ENCODE measurements at places on chromosomes 4 and X. TPM values are rescaled to one million over a fixed set of nuclear protein-coding genes. Genes with fewer than 3 reads are reported as not detected.

Gene DGKK
- 6.2 TPM for total RNA-seq

Gene VEGFC
- total RNA-seq: 3.5 TPM

Gene ADH1A
- not detected for total RNA-seq

Gene BCORL1
- total RNA-seq: 2.8 TPM

Gene TAF7L
- total RNA-seq: 0.46 TPM

Data from diencephalon (tissue), 1 donor.